ENCODE measurements at places on chromosomes 6 and 20.
A peak's percentile ranks its signal among the peaks of the same experiment; 100 is the strongest.

DNA sequence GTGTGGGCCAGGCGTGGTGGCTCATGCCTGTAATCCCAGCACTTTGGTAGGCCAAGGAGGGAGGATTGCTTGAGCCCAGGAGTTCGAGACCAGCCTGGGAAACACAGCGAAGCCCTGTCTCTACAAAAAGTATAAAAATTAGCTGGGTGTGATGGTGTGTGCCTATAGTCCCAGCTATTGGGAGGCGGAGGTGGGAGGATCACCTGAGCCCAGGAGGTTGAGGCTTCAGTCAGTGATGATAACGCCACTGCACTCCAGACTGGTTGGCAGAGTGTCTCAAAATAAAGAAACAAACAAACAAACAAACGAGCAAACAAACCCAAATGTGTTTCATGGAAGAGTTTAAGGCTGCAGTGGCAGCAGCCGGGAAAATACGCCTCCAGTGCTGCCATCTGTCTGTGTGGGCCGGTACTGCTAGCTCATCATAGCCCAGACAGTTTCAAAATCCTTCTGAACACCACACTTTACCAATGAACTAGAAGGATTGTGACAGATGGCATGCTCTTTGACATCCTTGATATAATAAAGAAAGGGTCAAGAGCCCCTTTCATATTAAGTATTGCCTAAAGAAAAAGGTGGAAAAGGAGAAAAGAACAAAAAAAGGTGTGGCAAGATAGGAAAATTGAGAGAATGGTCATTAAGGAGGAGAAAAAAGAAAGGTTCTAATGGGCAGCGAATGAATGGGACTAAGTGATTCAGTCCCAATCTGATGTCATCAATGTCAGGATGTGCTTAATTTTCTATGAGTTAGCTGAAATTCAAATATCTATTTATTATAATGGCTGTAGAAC, 298.6 kb downstream of the SYNE1 start:
- peak; percentile 38 for DNase-seq

GRCh38 chr20:36320261-36320897, 14.2 kb downstream of the DLGAP4 start:
- DNase-seq: peak; percentile 1

DNA sequence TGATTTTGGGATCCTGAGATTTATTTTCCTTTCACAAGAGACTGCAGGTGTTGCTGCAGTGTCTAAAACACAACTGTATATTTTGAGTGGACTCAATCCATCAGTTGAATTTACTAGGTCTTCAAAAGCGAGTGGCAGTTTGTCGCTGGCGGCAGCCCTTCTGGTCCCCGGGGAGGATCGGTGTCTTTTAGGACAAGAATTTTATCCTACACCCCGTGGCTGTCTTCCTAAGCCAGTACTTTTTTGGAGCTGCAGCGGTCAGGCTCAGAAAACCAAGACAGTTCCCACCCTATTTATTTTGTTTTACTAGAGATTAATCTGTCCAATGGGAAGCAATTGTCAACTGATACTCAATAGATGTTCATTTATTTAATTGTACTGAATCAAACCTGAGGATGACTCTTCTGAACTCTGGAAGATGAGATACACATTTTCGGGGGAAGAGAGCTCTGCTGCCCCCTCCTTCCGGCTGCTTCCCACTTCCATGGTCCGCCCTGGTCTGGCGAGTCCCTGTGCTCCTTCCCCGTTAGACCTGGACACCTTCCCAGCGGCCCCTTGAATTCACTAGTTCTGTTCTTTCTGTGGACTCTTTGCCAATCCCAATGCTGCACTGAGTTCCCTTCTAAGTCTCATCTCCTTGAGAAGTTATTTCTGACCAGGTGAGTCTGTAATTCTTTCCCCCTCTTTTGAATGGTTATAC, 90.6 kb downstream of the ERMARD start:
- no peak for DNase-seq

GRCh38 chr20:39658662-39659409, 696.7 kb downstream of the DHX35 start:
- no peak for DNase-seq

DNA sequence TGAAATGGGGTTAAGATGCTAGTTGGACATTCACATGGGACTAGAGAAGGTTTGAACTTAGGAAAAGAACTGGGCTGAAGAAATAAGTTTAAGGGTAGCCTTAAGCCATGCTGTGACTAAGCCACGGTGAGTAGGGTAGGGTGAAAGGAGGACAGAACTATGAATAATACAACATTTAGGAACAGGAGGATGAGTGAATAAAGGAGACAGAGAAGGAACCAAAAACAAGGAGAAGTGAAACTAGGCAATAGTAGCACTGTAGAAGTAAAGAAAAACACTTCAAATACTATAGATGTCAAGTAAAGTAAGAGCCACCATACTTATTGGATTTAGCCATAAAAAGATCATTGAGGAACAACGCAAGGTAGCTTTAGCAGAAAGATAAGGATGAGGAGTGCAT, 111.2 kb downstream of the KCNQ5 start:
- no peak for DNase-seq

- DNase-seq: no peak
Measured at GRCh38 chr20:18263723-18264122, 24.6 kb upstream of the ZNF133 start.

DNA sequence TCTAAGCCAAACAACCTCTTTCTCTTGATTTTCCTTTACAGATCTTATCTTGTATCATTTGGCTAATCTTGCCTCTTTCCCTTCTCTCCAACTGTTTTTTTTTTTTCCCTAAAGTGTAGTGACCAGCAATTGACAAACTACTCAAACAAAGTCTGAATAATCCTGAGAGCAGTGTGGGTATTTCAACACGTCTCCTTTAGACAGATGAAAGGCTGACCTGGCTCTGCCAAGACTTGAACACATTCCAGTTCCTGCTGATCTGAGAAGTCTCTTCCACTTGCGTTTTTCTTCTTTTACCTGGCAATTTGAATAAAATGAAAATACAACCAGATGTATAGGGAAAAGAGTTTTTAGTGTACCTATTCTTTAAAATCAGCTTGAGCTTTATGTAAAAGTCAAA, 168.4 kb downstream of the GJA10 start:
- DNase-seq: no peak

DNA sequence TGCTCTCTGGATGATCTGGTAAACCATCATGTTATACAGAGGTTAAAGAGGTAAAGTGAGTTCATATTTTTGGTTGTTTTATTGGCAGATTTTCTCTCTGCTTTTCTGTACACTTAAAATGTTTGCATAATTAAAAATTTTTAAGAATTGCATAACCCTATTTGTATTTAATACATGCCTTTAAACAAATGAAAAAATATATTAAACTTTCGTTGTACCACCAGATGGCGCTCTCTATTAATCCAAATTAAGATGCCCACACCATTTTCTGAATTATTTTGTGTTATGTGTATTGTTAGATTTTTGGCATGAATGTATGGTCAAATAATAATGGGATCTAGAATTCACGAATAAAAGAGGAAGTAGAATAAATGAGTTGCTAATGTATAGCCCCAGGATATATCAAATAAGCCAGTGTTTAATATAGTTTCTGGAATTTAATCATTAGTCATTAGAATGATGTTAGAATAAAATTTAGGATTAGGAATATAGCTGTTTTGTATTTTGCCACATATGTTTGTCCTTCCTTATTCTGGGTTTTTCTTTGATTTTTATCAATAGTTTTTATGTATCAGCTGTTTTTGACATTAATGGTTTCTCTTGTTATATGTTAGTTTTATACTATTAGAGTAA, 38.9 kb downstream of the SMAP1 start:
- DNase-seq: no peak

GRCh38 chr20:63518946-63519667, 1.5 kb upstream of the PPDPF start:
- DNase-seq: no peak

DNA sequence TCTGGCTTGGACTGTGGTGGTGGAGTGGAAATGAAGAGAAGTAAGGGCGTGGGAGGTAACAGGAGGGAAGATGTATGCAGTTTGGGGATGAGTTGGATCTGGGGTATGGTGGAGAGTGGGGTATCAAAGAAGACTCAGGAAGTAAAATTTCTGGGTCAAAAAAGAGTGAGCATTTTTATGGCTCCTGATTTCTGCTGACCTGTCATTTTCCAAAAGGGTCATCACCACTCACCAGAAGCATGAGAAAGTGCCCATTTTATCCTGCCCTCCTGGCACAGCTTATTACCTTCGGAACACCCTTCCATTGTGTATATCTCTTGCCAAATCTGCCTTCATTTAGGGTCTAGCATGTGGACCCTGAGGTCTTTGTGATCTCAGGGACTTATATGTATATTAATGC, 17.3 kb downstream of the TOX2 start:
- DNase-seq: no peak

DNA sequence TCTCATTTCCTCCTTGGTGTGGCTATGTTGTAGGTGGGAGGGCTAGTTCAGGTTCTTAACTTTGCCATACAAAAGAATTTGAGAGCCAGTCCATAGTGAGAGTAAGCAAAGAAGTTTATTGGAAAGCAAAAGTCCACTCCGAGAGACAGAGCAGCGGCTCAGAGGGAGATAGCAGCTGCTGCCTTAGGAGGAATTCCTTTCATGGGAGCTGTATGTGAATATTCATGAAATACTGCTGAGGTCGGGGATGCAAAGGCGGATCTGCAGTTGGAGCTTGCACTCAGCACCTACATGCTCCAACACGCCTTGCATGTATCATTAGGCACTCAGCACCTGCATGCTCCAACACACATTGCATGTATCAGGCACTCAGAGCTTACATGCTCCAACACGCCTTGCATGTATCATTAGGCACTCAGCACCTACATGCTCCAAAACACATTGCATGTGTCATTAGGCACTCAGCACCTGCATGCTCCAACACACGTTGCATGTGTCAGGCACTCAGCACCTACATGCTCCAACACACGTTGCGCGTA, 54.9 kb downstream of the CDH4 start:
- no peak for DNase-seq

DNA sequence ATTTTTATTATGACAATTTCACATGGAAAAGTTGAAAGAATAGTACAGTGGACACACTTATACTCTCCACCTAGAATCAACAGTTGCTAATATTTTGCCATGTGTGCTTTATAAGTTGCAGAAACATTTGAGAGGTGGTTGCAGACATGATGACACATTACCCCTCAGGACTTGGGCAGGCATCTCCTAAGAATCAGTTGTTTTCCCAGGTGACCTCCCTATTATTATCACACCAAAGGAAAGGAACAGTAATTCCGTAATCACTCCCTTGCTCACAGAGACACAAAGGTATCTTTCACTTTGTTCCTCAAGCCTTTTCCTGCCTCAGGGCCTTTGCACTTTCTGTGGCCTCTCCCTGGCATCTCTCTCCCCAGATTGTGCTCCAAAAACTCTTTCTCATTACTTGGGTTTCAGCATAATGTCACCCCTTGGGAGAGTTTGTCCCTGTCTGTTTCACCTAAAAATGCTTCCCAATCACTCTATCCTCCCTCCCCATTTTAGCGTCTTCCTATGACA, 5.9 kb upstream of the SULF2 start:
- no peak for DNase-seq
